ENCODE measurements at places on chromosomes 3 and 15.

- DNase-seq, result no peak
Measured at GRCh38 chr3:129114455-129114854, 7.1 kb downstream of the RAB43 start.

GRCh38 chr3:24533561-24534193, 39.0 kb upstream of the THRB start:
- DNase-seq, result no peak

DNA sequence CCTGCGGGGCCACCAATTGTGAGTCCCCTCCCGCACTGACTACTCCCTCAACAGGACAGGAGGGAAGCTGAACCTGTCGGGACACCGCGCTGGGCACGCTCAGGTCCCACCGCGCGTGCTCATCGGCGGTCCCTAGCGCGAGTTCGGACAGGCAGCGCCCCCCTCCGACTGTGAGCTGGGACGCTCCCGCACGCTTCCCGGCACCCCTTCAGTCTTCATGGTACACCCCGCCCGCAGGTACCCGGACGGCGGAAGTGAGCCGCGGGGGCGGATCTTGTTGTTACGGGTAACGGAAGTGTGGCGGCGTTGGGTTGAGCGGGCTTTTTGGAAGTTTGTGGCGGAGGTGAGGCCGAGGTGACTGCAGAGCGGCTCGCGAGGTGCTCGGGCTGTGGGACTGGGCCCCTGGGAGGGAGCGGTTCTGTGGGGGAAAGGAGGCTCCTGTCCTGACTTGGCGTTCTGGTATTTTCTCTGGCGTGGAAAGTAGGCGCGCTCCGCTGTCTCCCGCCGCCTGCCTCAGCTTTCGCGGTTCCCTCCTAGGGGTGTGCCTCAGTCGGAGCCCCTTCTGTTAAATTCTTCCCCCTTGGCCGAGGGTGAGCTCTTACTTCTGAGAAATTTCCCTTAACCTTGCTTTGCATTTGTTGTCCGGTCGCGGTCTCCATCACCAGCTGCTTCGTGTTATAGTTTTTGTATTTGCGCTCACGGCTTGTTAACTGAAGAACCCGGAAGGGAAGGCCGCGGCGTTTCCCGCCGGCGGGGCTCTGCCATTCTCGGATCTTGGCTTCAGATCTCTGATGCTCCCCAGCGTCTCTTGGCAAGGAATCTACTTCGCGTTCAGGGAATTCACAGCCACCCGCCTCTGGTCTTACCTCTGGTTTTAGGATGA, at the start of gene FANCI:
Gene FANCI (plus strand): TSS at position 289 of the 883 bp plus-strand sequence. CDS start 3,669 bp downstream, outside the sequence.
- peak; percentile 95 for DNase-seq

DNA sequence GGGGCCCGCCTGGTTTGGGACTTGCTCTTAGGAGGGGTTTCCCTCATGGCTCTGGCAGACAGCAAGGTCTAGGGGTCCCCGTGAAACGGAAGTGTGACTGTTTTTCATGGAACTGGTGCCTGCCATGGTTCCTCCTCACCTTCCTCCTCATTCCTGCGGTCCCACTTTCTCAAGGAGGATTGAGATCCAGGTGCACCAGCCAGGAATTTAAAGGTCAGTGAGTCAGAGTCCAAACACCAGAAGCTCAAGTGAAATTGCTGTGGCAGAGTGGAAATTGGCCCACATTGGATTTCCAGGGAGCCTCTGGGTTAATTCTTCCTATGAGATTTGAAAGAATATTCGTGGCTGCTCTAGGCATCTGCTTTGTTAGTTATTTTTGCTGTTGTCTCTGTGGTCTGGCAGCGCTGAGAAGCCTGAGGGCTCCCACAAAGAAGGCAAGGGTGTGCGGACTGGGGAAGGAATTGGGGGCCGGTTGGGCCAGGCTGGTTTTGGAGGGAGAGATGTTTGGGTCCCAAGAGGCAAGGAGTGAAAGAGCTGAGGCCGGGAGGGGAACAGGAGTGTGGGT, 60.4 kb upstream of the TNFAIP8L3 start:
- no peak for DNase-seq

- DNase-seq, result no peak
Measured at GRCh38 chr3:112813723-112814171, 32.9 kb downstream of the CD200R1L start.

DNA sequence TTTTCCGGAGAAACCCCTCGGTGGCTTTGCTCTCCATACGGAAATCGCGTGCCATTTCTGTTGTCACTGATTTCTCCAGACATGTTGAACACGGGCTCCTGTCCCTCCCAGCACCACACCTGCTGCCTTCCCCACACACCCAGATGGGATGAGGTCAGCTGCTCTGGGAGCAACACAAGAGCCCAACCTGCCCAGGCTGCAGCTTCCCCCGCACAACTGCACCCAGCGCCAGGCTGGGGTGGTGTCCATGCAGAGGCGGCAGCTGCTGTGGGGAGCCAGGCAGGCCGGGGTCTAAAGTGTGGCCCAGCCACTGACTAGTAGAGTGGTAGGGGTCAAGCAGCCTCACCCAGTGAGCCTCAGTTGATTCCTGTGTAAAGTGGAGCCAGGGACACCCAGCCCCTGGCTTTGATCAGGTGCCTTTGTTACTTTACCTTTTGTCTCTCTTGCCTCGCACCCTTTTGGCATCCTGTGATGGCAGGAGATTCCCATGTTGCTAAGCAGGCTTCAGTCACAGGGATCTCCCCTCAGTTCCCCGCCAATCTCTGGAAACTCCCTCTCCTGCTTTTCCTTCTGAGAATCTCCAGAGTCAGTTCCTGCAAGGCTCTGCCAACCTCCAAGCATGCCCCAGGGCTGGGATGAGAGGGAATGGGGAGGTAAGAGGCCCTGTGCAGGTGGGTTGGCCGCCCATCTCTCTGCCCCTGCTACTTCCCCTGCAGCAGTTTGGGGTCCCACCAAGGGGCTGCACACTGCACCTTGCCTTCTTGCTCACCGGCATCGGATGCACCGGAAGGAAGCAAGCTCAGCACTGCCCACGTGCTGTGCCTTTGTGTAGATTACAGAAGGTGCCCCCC, 91.8 kb upstream of the ALDH1A3 start:
- no peak for DNase-seq

- no peak for DNase-seq
Measured at GRCh38 chr15:52104532-52105004, 8.0 kb downstream of the BCL2L10 start.

DNA sequence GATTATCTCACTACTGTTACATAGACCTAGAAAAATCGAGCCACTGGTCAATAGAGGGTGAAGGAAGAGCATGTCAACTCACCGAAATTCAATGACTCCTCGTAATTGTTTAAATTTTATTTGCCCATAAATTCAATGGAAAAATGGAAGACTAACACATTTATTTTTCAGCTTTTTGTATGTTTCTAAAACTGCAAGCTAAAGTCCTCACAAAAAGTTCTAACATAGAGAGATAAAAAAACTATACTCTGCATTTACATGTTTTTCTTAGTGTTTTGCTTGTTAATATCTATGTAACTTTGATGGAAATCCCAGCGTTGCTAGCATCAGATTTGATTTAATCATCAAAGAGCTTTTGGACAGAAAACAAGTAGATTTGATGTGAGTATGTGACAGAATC, 6.8 kb downstream of the ARPP21 start:
- no peak for DNase-seq

GRCh38 chr3:15113884-15114283, 14.9 kb upstream of the RBSN start:
- DNase-seq, result no peak

DNA sequence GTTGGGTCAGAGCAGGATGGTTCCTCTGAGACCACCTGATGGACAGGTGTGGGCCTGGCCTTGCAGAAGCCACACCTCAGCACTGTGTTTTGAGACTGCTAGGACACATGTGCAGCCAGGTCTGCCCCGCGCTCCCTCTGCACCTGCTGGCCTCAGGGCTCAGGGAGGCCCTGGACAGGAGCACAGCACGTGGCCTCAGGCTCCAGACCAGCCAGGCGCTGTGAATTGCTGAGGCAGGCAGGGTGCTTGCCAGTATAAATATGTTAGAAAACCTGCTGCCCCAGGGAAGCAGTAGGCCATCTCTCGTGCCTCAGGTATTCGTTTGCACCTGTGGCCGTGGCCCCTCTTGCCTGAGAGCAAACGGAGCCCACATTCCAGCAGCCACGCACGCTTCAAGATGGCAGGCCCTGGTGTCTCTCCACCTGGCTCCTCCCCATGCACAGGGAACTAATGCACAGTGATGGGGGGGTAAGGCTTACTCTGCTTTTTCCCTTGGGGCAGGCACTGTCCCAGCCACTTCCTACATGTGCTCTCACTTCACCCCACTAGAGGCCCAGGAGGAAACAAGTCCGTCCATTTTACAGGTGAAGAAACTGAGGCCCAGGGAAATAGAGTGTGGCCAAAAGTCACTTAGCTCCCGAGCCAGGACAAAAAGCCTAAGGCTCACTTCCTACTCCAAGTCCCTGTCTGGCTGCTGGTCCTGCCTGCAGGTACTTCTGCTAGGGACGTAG, 20.4 kb downstream of the SEC61A1 start:
- DNase-seq, result no peak

Data from activated CD4-positive, alpha-beta T cell treated with anti-CD3 and anti-CD28 coated beads, Interleukin-2, amount 50 U/mL, for 24 hours (primary cell).